Epithelial cell of prostate (primary cell): ENCODE measurements at places on chromosomes 4 and X.

- no peak for DNase-seq
These were observed 141.5 kb downstream of the MAGEB17 start for GRCh38 chrX:16308773-16309172.

GRCh38 chr4:106987311-106987710 is 48.8 kb downstream of the DKK2 start:
- DNase-seq: no peak

GRCh38 chrX:129717892-129718291 is 20.9 kb upstream of the XPNPEP2 start:
- DNase-seq: peak; percentile 44

DNA sequence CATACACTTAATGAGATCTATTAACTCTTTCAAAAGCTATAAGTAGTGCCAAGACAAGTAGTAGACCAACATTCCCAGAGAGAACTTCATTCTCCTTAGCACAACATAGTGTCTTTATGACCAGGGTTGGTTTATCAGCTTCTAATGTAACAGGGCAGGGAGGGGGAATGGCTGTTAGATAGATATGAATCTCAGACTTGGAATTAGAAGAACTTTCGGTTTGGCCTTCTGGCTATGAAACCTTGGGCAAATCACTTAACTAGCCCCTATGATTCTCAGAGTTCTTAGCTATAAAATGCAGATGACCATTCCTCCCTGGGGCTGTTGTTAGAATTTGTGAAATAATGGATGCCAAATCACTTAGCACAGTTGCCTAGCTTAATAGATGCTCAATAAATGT is 132.2 kb downstream of the SLC10A7 start:
- DNase-seq: no peak

DNA sequence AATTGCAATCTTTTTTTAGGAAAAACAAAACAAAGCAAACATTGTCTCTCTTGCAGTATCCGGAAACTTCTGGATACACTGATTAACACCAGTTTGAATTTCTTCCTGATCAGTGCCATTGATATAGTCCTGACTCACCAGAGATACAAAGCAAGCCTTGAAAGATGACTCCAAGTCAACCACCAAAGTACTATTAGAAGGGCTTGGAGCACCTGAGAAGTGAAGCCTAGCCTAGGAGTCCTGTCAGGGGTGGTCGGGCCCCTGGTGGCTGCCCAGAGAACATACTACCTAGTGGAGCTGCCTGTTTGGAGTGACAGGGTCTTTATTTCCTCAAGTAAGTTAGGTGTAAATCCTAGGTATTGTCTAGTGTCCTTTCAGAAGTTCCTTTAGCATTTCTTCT is 593.2 kb downstream of the ZNF674 start:
- DNase-seq: no peak

DNA sequence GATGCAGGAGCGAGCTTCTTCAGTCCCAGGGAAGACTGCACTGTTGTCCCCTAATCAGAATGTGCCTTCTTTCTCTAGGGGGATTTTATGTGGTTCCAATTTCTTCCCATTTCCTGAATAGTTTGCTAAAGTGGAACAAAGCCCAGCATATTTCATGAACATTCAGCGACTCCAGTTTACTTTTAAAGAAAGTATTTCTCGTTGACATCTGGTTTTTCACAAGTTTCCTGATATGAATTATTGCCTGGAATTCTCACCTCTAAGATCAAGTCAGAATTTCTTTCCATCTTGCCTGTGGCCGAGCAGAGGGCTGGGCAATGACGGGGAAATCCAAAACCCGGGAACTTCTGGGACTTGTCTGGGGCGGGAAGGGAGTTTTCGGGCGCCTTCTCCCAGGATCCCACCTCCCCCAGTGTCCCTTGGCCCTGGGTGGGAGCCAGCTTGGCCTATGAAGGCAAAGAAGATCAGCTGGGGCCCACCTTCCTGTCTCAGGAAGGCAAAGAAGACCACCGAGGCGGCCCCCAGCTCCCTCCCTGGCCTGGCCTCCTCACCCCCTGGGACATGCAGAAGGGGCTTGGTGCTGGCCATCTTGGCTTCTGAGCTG is 15.4 kb downstream of the SORCS2 start:
- no peak for DNase-seq

DNA sequence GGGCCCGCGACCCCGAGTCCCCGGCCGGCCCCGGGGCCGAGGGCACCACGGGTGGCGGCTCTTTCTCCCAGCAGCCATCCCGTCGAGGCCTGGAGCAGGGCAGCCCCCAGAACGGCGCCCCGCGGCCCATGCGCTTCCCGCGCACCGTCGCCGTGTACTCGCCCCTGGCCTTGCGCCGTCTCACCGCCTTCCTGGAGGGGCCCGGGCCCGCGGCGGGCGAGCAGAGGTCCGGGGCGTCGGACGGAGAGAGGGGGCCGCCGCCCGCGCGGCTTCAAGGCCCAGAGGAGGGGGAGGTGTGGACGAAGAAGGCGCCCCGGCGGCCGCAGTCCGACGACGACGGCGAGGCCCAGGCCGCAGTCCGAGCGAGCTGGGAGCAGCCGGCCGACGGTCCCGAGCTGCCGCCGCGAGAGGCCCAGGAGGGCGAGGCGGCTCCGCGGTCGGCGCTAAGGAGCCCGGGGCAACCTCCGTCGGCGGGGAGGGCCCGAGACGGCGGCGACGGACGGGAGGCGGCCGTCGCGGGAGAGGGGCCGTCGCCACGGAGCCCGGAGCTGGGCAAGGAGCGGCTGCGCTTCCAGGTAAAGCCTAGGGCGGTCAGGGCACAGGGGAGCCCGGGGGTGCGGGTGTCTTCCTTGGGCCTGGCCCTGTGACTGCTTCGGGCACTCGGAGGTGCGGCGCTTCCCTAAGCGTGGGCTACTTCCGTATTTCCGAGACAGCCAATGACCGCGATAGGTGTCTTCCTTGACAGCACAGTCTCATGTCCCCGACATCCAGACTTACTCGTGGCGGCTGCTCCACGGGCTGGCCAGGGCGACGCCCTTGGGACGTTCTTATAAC is 845 bp downstream of the ZAR1 start:
- no peak for DNase-seq

DNA sequence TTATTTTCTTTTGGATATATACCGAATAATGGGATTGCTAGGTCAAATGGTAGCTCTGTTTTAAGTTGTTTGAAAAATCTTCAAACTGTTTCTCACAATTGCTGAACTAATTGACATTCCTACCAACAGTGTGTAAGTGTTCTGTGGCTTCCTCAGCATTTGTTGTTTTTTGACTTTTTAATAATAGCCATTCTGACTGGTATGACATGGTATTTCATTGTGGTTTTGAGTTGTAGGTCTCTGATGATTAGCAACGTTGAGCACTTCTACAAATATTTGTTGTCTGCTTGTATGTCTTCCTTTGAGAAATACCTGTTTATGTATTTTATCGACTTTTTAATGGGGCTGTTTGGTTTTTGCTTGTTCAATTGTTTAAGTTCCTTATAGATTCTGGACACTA is 680.1 kb upstream of the GRIA3 start:
- DNase-seq: no peak

DNA sequence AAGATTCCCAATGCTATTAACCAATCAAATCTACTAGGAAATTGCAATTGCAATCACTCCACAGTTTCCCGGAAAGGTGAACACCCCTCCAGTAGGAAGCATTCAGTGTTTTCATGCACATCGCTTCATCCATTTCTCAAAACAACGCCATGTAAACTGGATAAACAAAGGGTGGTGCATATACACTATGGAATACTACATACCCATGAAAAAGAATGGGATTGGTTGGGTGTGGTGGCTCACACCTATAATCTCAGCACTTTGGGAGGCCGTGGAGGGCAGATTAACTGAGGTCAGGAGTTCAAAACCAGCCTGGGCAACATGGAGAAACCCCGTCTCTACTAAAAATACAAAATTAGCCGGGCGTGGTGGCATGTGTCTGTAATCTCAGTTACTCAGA is 29.1 kb downstream of the DHRSX start:
- DNase-seq: no peak

DNA sequence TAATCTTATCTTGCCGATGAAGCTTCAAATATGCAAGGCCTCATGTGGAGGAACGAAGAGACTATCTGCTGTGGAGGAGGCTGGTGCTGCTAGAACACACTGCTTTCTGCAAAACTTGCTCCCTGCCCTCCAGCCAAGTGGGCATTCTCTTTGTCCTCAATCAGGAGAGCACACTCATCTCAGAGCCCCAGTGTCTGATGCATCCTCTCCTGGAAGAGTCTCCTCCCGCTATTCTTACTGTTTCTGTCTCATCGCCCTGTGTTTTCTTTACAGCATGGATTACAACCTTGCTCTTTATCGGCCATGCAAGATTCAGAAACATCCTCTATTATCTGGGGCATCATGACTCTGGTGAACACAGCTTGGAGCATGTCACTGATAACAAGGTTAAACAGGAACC is 68.2 kb upstream of the MTNR1A start:
- DNase-seq: no peak

GRCh38 chr4:93841803-93842345 is 13.3 kb downstream of the ATOH1 start:
- DNase-seq: no peak

DNA sequence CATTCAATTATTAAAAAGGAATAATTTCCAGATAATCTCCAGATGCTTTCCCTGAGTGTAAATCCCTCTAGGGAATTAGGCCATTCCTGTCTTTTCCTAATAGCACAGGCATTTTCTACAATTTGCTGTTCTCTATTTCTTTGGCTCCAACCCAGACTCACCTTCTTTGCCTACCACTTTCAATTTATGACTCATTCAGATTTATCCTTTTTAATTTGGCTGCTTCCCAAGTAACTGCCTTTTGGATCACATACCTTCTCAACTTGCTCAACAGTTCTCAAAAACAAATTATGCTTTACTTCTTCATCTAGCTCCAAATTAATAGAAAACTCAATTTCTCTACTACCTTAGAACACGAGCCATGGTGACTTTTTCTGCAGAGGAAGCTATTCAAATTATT is 1166.3 kb upstream of the PCDH7 start:
- DNase-seq: no peak

GRCh38 chr4:146633471-146633800 is 5.3 kb upstream of the POU4F2 start:
- no peak for DNase-seq

DNA sequence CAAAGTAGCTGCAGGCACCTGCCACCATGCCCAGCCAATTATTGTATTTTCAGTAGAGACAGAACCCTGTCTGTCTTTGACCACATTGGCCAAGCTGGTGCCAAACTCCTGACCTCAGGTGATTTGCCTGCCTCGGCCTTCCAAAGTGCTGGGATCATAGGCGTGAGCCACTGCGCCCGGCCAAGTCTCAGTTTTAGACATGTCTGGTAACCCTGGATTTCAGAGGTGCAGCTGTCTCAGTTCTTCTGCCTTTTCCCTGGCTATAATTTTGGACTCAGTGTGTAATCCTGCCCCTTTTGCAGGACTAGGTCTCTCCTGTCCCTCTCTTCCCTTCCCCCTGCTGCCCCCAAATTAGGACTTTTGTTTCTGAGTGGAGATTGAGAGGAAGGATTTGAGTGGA is 46.6 kb downstream of the FAM193A start:
- no peak for DNase-seq

DNA sequence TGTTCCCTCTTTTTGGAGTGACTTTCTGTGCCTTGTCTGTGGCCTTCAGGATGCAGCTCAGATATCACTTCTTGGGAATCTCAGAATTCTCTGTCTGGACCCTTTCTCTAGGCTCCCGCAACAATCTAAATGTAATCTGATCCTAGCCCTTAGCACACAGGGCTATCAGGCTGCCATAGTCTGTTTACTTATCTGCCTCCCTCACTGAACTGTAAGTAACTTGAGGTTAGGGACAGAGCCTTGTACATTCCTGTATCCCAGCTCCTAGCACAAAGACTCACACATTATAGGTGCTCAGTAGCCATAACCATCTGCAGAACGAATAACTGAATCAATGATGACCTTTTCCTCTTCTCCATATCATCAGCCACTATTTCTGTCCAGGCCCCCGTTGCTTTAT is 69.5 kb downstream of the RTL9 start:
- no peak for DNase-seq

GRCh38 chr4:6472008-6472386 is 417 bp downstream of the PPP2R2C start:
- no peak for DNase-seq

- no peak for DNase-seq
These were observed 228.1 kb downstream of the ZNF674 start for GRCh38 chrX:46317163-46317562.

GRCh38 chr4:83219344-83220331 is 65.0 kb downstream of the COQ2 start:
- peak; percentile 39 for DNase-seq

DNA sequence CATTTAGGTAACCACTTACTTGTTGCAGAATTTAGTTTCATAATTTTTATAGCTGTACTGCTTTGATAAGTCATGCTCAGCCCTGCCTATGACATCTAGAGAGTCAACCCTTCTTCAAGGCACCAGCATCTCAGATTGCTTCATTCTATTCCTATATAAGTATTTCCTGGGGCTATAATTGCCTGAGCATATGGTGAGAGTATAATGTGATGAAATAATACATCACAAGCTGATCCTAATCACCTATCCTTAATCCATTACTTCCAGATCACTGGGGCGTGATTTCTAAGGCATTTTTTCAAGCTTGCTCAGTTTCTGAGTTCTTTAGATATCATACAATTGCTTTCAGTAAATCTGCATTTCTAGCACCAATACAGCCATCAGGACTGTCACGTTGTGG is 200.0 kb upstream of the NPY2R start:
- no peak for DNase-seq

DNA sequence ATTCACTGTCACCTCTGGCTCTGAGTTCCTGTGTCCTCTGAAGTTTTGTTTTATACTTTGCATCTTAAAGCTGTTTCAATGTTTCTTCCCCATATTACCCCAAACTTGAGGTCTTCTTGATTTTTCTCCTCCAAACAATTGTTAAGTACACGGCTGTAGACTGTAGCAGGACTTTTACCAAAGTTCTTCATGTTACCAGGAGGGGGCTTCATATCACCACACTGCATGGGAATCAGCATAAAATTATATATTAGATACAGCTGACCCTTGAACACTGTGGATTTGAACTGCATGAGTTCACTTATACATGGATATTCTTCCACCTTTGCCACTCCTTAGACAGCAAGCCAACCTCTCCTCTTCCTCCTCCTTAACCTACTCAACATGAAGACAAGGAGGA is 56.6 kb downstream of the SPATA18 start:
- DNase-seq: no peak

DNA sequence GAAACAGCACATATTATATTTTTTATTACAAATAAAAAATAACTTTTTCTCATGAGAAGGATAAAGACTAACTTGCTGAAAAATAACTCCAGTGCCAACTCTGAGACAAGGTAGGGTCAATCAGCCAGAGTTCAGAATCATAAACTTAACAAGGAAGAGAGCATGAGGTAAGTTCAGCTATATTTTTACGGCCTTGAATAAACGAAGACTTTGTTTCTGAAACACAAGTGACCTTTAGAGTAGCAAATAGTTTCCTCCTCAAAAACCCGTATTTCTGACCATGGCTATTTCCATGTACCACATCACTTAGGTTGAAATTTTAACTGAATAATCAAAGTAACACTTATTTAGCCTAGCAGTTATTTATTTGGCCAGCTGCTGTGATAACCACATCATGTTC is 45.5 kb downstream of the PRDM5 start:
- DNase-seq: no peak

GRCh38 chr4:129232589-129233337 is 136.8 kb downstream of the C4orf33 start:
- no peak for DNase-seq

GRCh38 chr4:88706574-88706973 is 8.9 kb upstream of the NAP1L5 start:
- DNase-seq: no peak

GRCh38 chrX:12741416-12741815 is 49.8 kb upstream of the PRPS2 start:
- peak; percentile 64 for DNase-seq
